ENCODE measurements at places on chromosomes 7 and 10.

- no peak for DNase-seq
Observed at GRCh38 chr10:122669842-122670241, 29.8 kb downstream of the C10orf120 start.

DNA sequence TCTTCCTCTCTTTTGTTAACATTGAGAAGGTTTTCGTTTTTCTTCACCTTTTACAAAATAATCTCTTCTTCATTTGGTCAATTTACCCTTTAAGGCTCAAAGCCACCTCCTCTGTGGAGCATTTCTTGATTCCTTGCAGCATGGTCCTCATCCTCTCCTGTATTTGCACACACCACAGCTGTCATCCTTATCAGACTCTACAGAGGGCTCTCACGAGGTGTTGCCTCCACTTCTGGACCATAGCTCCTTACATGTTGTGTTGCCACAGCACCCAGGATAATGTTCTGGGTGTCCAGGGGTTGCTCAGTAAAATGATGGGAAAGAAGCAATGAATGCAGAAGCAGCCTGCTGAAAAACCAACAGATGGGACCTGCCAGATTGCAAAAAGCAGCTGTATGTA, 192.8 kb downstream of the SH2D4B start:
- DNase-seq = no peak

- DNase-seq = no peak
Observed at GRCh38 chr10:15420858-15421257, 49.8 kb upstream of the FAM171A1 start.

GRCh38 chr10:43712821-43713584, 64.3 kb upstream of the ZNF32 start:
- DNase-seq = no peak

DNA sequence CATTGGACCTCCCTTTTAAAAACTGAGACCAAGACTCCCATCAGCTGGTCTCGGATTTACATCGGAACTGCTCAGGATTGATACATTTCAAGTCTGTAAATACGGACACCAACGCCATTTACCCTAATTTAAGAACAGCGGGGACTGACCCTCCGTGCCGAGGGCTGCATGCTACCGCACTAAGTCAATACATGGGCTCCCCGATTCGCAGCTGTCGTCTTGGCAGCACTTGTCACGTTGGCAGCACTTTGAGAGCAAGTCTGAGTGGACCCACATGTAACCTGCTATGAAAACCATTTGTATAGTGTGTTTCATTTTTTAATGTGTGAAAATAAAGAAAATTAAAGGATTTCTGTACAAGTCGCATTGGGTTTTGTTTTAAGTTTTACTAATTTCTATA, 83.4 kb downstream of the EZH2 start:
- no peak for DNase-seq

- no peak for DNase-seq
Observed at GRCh38 chr10:103127241-103127640, 65.8 kb downstream of the NT5C2 start.
